ENCODE measurements at places on chromosomes 12 and 14. TPM values are rescaled to one million over a fixed set of nuclear protein-coding genes. Genes with fewer than 3 reads are reported as not detected.
A peak's percentile ranks its signal among the peaks of the same experiment; 100 is the strongest.

Gene WNT5B
- total RNA-seq: 0.57 TPM

Gene LMNTD1
- not detected for total RNA-seq

Gene RNU4-1
- total RNA-seq: 3,426 TPM

Gene TAS2R46
- 2.1 TPM for total RNA-seq

Gene B3GNT4
- total RNA-seq: not detected

Gene KRT85
- total RNA-seq: not detected

Gene SLC4A8
- 3.2 TPM for total RNA-seq

Gene MORN3
- 2.0 TPM for total RNA-seq

Gene RDH16
- total RNA-seq: 2.4 TPM

Gene ELK3
- 77.7 TPM for total RNA-seq

DNA sequence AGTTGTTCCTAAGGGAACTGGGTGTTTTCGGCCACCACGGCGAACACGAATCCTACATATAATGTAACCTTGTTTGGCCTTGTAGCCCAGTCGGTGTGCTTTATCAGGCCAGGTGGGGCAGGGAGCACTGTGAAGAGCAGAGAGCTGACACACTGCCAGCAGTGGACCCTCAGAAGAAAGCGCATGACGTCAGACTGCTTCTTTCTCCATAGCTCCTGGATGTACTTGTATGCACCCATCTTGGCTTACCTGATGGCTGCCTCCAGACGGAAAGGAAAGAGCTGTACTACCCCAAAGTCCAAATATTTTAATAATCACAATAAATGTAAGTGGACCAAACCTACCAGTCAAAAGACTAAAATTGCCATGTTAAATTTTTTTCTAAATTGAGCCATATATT is 31.3 kb upstream of the GSC start:
- H3K36me3 ChIP-seq: no peaks in the 10 kb centered on the region
- H3K4me1 ChIP-seq: no peaks in the 10 kb centered on the region

GRCh38 chr14:59377491-59377890 is 87.7 kb downstream of the GPR135 start:
- DNase-seq: no peak
- no peaks in the 10 kb centered on the region for H3K27me3 ChIP-seq
- H3K4me1 ChIP-seq: no peaks in the 10 kb centered on the region

GRCh38 chr12:17853054-17853453 is 236.9 kb downstream of the RERGL start:
- no peak overlapping the region for H3K27ac ChIP-seq
- no peaks in the 10 kb centered on the region for H3K36me3 ChIP-seq
- DNase-seq: no peak
- no peak overlapping the region for H3K4me3 ChIP-seq
- no peaks in the 10 kb centered on the region for H3K27me3 ChIP-seq

GRCh38 chr12:15811214-15812127 is 22.3 kb upstream of the EPS8 start:
- DNase-seq: no peak
- no peaks in the 10 kb centered on the region for H3K4me1 ChIP-seq
- no peak overlapping the region for H3K4me3 ChIP-seq
- H3K27ac ChIP-seq: no peak overlapping the region
- no peaks in the 10 kb centered on the region for H3K27me3 ChIP-seq
- no peaks in the 10 kb centered on the region for H3K36me3 ChIP-seq

DNA sequence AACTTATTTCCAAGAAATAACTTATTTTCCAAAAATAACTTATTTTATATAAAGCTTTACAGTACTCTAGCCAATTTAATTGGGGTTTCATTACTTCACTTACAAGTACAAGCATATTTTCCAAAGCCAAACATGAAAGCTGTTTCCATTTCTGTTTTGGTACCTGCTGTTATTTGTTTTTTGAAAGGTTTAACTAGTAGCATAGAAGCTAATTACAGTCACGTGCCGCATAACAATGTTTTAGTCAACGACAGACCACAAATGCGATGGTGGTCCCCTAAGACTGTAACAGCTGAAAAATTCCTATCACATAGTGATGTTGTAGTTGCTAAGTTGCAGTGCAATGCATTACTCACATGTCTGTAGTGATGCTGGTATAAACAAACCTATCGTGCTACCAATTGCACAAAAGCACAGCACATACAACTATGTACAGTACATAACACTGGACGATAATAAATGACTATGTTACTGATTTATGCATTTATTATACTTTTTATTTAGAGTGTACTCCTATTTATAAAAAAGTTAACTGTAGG is 21.7 kb downstream of the PTPN21 start:
- no peaks in the 10 kb centered on the region for H3K36me3 ChIP-seq
- DNase-seq: no peak
- no peak overlapping the region for H3K4me3 ChIP-seq
- no peaks in the 10 kb centered on the region for H3K4me1 ChIP-seq
- no peaks in the 10 kb centered on the region for H3K27me3 ChIP-seq
- no peak overlapping the region for H3K27ac ChIP-seq

DNA sequence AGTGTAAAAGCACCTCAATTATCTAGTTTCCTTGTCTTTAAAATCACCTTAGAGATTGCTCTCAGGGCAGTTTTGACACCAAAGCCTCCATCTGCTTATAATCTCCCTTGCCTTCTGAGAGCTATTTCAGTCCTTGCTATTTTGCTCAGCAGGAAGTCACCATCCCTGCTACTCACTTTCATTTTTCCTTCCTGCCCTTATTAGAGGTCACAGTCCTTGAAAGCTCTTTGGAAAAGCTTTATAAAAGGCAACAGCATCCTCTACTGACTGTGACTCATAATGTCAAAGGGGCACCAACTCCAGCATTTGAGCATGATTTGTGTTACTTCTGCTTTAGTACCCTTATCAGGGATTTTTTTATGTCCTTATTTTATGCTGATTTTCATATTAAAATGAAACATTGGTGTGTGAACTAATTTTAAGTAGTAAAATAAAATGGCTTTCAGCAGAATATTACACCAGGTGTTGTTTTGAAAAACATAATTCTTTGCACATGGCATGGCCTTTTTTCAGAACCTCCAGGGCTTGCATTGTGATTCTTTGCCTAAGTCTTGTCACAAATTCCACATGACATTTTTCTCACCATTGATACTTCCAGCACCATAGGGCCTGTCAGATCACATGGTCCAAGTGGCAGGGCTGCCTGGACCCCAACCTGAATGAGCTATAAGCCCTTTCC is 213.0 kb downstream of the ADAMTS20 start:
- H3K27me3 ChIP-seq: no peaks in the 10 kb centered on the region
- no peak overlapping the region for H3K4me3 ChIP-seq
- DNase-seq: no peak
- H3K36me3 ChIP-seq: no peaks in the 10 kb centered on the region
- H3K27ac ChIP-seq: no peak overlapping the region

GRCh38 chr12:45183246-45183645 is 32.6 kb upstream of the ANO6 start:
- H3K4me1 ChIP-seq: peaks cover 12% of the 10 kb centered on the region
- H3K27me3 ChIP-seq: no peaks in the 10 kb centered on the region
- H3K27ac ChIP-seq: no peak overlapping the region

DNA sequence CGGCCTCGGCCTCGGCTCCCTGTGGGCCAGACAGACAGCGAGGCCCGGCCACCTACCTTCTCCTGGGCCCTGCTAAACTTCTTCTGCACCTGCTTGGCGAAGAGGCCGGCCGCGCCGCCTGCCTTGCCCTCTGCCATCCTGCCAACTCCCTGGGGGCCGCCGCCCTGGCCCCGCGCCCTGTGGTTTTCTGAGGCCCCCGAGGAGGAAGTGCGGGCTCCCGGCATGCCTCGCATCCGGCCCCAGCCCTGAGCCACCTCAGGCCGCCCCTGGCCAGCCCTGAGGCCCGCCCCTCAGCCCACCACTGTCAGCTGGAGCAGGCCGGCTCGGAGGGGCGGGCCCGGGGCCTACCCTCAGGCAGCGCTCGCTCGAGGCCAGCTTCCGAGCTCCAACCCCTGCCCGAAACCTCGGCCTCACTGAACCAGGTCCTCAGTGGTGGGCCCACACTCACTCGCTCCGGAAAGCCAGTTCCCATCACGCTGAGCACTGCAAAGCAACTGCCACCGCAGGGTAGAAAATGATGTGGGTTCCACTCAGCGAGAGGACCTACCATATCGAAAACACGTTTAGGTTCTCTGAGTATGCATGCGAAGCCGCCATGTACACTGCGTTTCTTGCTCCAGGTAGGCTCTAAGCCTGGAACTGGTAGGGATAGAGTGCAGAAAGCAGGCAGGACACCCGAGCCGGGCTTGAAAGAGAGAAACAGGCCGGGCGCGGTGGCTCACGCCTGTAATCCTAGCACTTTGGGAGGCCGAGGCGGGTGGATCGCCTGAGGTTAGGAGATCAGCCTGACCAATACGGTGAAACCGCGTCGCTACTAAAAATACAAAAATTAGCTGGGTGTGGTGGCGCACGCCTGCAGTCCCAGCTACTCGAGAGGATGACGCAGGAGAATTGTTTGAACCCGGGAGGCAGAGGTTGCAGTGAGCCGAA is at the start of gene BIN2:
TSS of gene BIN2 (minus strand) at position 209 of the 930 bp plus-strand sequence. CDS start at position 137, 72 bp downstream.
- H3K4me1 ChIP-seq: peaks cover 87% of the 10 kb centered on the region
- H3K36me3 ChIP-seq: no peaks in the 10 kb centered on the region
- no peaks in the 10 kb centered on the region for H3K27me3 ChIP-seq
- DNase-seq: peak; percentile 92

DNA sequence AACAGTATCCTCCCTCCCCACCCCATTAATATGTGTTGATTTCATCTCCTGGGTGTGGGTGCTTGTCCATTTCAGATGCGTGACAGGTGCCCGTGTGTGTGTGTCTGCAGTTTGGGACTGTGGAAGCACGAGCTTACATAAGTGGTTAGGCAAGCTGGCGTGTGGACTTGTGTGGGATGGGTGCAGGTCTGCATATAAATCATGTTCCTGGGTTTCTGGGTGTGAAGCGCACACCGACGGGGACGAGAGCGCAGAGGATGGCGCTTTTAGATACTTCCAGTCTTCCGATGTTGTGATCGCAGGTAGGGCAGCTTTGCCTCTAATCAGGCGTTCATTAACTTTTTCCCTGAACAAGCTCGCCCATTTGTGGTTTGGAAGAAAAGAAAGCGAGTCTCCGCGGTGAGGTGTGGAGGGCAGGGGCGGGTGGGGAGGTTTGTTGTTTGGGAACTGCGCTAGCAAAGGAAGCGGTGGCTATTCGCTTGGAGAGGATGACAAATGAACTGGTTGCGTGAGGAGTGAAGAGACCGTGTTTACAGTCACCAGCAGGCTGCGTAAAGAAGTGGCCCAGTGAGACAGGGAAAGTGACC is 865 bp downstream of the RGS6 start:
- no peak overlapping the region for H3K27ac ChIP-seq
- H3K27me3 ChIP-seq: peaks cover 32% of the 10 kb centered on the region
- H3K4me1 ChIP-seq: peaks cover 10% of the 10 kb centered on the region
- no peaks in the 10 kb centered on the region for H3K36me3 ChIP-seq

- H3K27ac ChIP-seq: no peak overlapping the region
- H3K4me3 ChIP-seq: no peak overlapping the region
- peak; percentile 68 for DNase-seq
- H3K4me1 ChIP-seq: no peaks in the 10 kb centered on the region
- H3K27me3 ChIP-seq: no peaks in the 10 kb centered on the region
Measured at GRCh38 chr14:64159588-64159987, 134.6 kb downstream of the ESR2 start.

- no peak overlapping the region for H3K4me3 ChIP-seq
- no peaks in the 10 kb centered on the region for H3K27me3 ChIP-seq
- H3K36me3 ChIP-seq: no peaks in the 10 kb centered on the region
- no peaks in the 10 kb centered on the region for H3K4me1 ChIP-seq
Measured at GRCh38 chr14:75811136-75811829, 150.2 kb downstream of the TTLL5 start.

GRCh38 chr12:99231031-99231430 is 416.5 kb upstream of the GARIN6 start:
- H3K36me3 ChIP-seq: no peaks in the 10 kb centered on the region
- no peaks in the 10 kb centered on the region for H3K4me1 ChIP-seq
- H3K27ac ChIP-seq: no peak overlapping the region
- no peaks in the 10 kb centered on the region for H3K27me3 ChIP-seq
- no peak for DNase-seq

DNA sequence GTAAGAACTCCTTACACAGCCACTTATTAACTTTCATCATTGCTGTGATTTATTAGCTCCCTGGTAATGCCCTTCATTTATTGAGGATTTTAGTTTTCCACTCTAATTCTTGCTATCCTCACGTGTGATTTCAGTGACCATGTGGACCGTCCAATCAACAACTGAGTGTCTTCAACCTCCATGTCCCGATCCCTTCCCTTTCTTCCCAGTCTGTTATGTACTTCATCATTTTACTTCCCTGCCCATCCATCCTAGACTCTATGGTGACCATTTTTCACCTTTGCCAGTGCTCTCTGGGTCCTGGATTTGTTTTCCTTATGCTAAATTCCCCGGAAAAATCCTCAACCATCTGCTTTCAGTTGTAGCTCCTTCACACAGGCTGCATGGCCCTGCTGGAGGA is 111.0 kb downstream of the MSRB3 start:
- H3K27me3 ChIP-seq: no peaks in the 10 kb centered on the region
- no peaks in the 10 kb centered on the region for H3K4me1 ChIP-seq
- H3K36me3 ChIP-seq: no peaks in the 10 kb centered on the region
- no peak overlapping the region for H3K4me3 ChIP-seq
- DNase-seq: no peak
- H3K27ac ChIP-seq: no peak overlapping the region

- no peaks in the 10 kb centered on the region for H3K27me3 ChIP-seq
- DNase-seq: no peak
- no peaks in the 10 kb centered on the region for H3K4me1 ChIP-seq
- H3K36me3 ChIP-seq: peaks cover 3% of the 10 kb centered on the region
- H3K27ac ChIP-seq: no peak overlapping the region
Measured at GRCh38 chr12:132529906-132530305, 40.0 kb downstream of the FBRSL1 start.

DNA sequence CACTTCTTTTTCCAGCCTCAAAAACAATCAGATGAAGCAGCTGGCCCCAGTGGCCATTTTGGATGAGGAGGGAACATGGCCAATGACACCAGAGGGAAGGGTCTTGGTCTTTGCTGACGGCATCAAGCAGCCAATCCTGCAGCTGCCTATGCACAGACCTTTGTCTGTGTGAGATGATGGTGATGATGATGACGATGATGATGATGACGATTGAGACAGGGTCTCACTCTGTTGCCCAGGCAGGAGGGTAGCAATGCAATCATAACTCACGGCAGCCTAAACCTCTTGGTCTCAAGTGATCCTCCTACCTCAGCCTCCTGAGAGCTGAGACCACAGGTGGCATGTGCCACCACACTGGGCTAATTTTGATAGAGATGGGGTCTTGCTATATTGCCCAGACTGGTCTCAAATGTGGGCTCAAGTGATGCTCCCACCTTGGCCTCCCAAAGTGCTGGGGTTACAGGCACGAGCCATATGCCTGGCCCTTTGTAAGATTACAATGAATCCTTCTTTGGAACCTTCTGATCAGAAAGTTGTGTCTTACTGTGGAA is 26.5 kb upstream of the NCOR2 start:
- no peak for DNase-seq
- no peaks in the 10 kb centered on the region for H3K27me3 ChIP-seq
- no peak overlapping the region for H3K27ac ChIP-seq
- H3K36me3 ChIP-seq: no peaks in the 10 kb centered on the region
- peaks cover 18% of the 10 kb centered on the region for H3K4me1 ChIP-seq
- H3K4me3 ChIP-seq: no peak overlapping the region

- H3K27ac ChIP-seq: no peak overlapping the region
- no peaks in the 10 kb centered on the region for H3K27me3 ChIP-seq
- no peak overlapping the region for H3K4me3 ChIP-seq
- no peaks in the 10 kb centered on the region for H3K4me1 ChIP-seq
- no peak for DNase-seq
- no peaks in the 10 kb centered on the region for H3K36me3 ChIP-seq
Measured at GRCh38 chr12:5521456-5522325, 89.8 kb downstream of the NTF3 start.

Data from B cell (primary cell).